ENCODE measurements at places on chromosomes 1 and 21. TPM values are rescaled to one million over a fixed set of nuclear protein-coding genes. Genes with fewer than 3 reads are reported as not detected.

PLA2G4A gene
- total RNA-seq, result 0.94 TPM

GUCA2B gene
- not detected for total RNA-seq

ACTN2 gene
- total RNA-seq, result 138 TPM

SERTAD4 gene
- total RNA-seq, result 5.6 TPM

ZYG11A gene
- 0.31 TPM for total RNA-seq

AQP10 gene
- not detected for total RNA-seq

ARTN gene
- total RNA-seq, result 0.31 TPM

ACBD6 gene
- 99.2 TPM for total RNA-seq

KHDRBS1 gene
- 128 TPM for total RNA-seq

LCE1F gene
- total RNA-seq, result not detected

GBP7 gene
- total RNA-seq, result not detected

LAD1 gene
- not detected for total RNA-seq

TENT5C gene
- 2.5 TPM for total RNA-seq

F13B gene
- total RNA-seq, result not detected

PSMB4 gene
- 224 TPM for total RNA-seq

SNIP1 gene
- total RNA-seq, result 23.5 TPM

NBPF6 gene
- total RNA-seq, result not detected

FAM131C gene
- total RNA-seq, result 1.9 TPM

FCRL5 gene
- not detected for total RNA-seq

TMEM52 gene
- total RNA-seq, result 1.3 TPM

TNFSF4 gene
- total RNA-seq, result 1.9 TPM

KCNK1 gene
- total RNA-seq, result 2.2 TPM

LEMD1 gene
- total RNA-seq, result 11.0 TPM

DNALI1 gene
- 11.3 TPM for total RNA-seq

RPTN gene
- total RNA-seq, result not detected

AIRE gene
- total RNA-seq, result not detected

LRRN2 gene
- total RNA-seq, result 16.3 TPM

OR2T29 gene
- not detected for total RNA-seq

HHIPL2 gene
- 0.94 TPM for total RNA-seq

RNF223 gene
- not detected for total RNA-seq

MPZ gene
- total RNA-seq, result 2.2 TPM

SYT2 gene
- 1.6 TPM for total RNA-seq

SMIM1 gene
- total RNA-seq, result 2.5 TPM

IQGAP3 gene
- 5.9 TPM for total RNA-seq

NUP210L gene
- 0.31 TPM for total RNA-seq

C1orf94 gene
- 1.3 TPM for total RNA-seq

C8A gene
- total RNA-seq, result not detected

IL12RB2 gene
- 5.6 TPM for total RNA-seq

NT5C1A gene
- total RNA-seq, result 2.2 TPM

TFF3 gene
- total RNA-seq, result not detected

STXBP3 gene
- total RNA-seq, result 40.7 TPM

APOBEC4 gene
- total RNA-seq, result not detected

PROK1 gene
- total RNA-seq, result not detected

NBPF4 gene
- total RNA-seq, result not detected

NTRK1 gene
- 0.31 TPM for total RNA-seq

SH2D2A gene
- not detected for total RNA-seq

CRABP2 gene
- 1.9 TPM for total RNA-seq

ADAM30 gene
- not detected for total RNA-seq

INSRR gene
- total RNA-seq, result 0.31 TPM

CREG1 gene
- total RNA-seq, result 36.0 TPM

FGR gene
- 0.31 TPM for total RNA-seq

DIRAS3 gene
- 1.9 TPM for total RNA-seq

C2CD4D gene
- total RNA-seq, result not detected
